ENCODE measurements at places on chromosomes 1 and 21. TPM values are rescaled to one million over a fixed set of nuclear protein-coding genes. Genes with fewer than 3 reads are reported as not detected.

DNA sequence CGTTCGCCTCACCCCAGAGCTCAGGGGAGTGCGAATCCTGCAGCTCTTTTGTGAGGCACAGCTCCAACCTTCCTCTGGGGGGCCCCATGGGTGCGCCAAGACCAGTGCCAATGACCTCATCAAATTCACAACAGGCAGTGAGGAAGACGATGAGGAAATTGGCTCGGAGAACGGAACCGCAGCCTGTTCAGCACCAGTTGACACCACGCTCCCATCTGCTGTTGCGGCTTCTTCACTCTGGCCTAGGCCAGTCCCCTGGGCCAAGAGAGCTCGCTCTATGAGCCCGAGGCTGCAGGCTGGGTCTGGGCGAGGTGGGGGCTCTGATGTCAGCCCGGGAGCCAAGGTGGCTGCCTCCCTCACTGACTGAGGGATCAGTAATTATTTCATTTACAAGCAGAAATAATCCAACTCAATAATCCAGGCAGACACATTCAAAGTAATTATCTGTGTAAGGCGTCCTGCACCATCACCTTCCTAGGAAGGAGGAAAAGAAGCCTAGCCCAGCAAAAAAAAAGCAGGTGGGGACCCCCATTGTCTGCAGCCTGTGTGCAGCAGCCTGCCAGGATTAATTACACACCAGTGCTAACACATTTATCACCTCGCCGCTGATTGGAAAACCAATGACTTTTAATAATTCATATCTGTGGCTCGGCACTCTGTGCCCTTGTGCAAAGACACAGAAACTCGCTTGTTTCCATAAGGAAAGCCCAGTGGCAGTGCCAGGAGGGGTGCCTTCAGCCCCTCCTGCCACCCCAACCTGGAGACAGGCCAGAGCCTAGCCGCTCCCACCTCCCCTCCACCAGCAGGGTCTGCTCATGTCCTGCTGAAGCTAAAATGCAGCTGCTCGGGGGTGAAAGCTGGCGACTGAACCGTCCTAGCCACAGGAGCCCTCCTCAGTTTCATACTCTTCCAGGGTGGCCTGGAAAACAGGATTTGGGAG, 1.9 kb downstream of the PLEKHA6 start:
- DNase-seq: no peak

DNA sequence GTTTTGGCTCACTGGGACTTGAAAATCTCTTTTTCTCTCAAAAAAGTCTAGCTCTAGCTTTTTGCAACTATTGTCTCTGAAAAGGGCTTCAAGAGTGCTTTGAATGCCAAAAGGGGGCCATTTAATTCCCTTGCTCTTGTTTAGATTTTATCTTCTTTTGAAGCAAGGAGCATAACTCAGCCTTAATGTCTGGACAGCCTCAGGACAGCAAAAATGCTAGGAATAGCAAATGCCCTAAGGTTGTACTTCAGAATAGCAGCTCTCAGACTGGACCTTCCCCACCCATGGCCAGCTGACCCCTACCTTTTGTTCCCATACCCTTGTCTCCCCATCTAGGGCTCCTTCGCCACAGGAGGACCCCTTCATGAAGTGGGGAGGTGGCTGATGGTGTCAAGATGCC, 121.4 kb downstream of the KCNK1 start:
- no peak for DNase-seq

- DNase-seq: peak; percentile 17
These were observed 112.6 kb downstream of the GRIK1 start for GRCh38 chr21:29827236-29827635.

DNA sequence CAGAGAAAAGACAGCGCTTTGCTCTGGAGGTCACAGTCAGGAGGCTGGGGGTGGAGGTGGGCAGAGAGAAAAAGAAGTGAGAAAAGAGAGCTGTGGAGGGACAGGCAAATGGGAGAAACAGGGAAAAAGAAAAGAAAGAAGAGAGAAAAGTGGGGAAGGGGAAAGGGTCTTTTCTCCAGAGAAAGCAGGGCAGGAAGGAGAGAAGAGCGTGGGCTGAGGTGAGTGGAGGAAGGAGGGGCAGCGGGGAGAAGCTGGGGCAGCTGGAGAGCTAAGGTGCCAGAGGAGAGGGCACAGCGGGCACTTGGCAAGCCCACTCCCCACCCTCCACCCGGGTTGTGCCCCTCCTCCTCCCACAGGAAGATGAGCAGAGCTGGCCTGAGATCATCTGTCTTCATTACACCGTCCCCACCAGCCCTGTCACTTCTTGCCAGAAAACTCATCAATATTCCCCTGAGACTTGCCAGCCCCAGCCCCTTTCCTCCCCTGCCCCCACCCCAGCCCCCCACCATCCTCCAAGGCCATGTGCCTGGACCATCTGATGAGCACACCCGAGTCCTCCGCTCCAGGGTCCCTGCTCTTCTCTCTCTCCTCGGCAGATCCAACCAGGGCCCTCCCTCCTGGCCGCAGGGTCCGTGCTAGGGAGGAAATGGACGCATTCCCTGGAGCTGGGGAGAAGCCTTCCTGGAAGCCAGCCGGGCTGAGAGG, 17.0 kb upstream of the BLACAT1 start:
- no peak for DNase-seq

- DNase-seq: no peak
These were observed 119.6 kb downstream of the SYT14 start for GRCh38 chr1:210057593-210057992.

- no peak for DNase-seq
These were observed 25.5 kb upstream of the GRHL3 start for GRCh38 chr1:24293392-24294227.

GRCh38 chr1:98179151-98179773, 258.4 kb upstream of the DPYD start:
- DNase-seq: no peak

DNA sequence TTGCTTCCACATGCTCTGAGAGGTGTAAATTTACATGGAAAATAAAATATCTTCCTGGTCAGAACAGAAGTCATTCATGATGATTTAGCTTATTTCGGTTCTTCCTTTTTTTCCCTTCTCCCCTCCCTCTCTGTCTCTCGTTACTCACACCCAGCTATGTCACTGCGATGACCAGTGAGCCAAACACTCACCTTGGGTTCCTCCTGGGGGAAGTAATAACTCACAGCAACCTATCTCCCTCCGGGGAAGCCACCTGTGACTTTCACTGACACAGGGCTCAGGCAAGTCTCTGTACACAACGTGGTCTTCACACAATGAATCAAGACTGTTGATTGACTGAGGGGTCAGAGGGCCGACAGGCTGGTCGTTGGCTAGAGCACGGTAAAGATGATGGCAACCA, 135.3 kb upstream of the VANGL1 start:
- DNase-seq: peak; percentile 10

DNA sequence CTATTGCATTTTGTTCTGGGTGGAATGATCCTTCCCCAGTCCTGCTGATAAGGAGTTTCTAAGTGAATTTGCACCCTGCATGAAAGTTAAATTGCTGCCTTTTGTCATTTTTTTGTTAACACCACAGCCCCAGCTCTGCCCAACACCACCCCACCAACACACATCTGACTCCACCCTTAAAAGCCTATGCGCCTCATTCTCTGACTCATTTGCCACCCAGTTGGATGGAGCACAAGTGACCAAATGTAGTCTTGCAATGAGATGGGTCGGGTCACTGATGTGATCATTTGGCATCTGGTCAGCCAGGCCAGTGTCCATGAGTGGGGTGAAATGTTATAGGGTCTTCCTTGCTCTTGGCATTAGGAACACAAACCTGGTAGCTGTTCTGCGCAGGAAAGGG, 256.8 kb downstream of the KAZN start:
- DNase-seq: peak; percentile 60

DNA sequence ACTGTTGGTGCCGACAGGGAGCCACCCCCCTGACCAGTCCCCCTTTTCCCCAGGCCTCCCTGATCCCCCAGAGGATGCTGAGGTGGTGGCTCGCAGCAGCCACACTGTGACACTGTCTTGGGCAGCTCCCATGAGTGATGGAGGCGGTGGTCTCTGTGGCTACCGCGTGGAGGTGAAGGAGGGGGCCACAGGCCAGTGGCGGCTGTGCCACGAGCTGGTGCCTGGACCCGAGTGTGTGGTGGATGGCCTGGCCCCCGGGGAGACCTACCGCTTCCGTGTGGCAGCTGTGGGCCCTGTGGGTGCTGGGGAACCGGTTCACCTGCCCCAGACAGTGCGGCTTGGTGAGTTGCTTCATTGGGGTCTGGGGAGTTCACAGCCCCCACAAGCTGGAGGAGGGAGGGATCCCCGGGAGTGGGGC, 89.2 kb downstream of the TRIM11 start:
- DNase-seq: no peak

GRCh38 chr21:33300701-33301631, 23.8 kb upstream of the IFNAR1 start:
- no peak for DNase-seq

DNA sequence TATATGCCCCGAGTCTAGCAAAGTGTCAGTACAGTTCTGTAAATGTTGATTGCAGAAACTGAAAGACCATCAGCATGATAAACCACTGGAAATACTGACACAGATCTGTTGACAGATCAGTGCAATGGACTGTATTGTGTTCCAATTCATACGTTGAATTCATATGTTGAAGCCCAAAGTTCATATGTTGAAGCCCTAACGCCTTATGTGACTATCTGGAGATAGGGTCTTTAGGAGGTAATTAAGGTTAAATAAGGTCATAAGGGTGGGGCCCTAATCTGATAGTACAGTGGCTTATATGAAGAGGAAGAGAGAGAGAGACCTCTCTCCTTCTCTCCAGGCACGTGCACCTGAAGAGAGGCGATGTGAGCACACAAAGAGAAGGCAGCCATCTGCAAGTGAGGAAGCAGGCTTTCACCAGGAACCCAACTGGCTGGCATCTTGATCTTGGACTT, 144.7 kb downstream of the MRPL39 start:
- no peak for DNase-seq

- no peak for DNase-seq
These were observed 12.4 kb downstream of the MOV10 start for GRCh38 chr1:112686835-112687234.

The OVAAL gene
- total RNA-seq: not detected

The CDK18 gene
- not detected for total RNA-seq

The HP1BP3 gene
- 151 TPM for total RNA-seq

The FNDC10 gene
- 9.8 TPM for total RNA-seq

The ANKRD65 gene
- total RNA-seq: 0.51 TPM

The LCE1D gene
- total RNA-seq: not detected

The PGLYRP3 gene
- not detected for total RNA-seq

The CACHD1 gene
- total RNA-seq: 5.6 TPM
